ENCODE measurements at places on chromosomes 6 and 20. TPM values are rescaled to one million over a fixed set of nuclear protein-coding genes. Genes with fewer than 3 reads are reported as not detected.

- no peak overlapping the region for H3K27ac ChIP-seq
- no peak overlapping the region for H3K4me3 ChIP-seq
- H3K36me3 ChIP-seq: no peaks in the 10 kb centered on the region
- no peaks in the 10 kb centered on the region for H3K27me3 ChIP-seq
- H3K4me1 ChIP-seq: no peaks in the 10 kb centered on the region
Observed at GRCh38 chr6:75488033-75488432, 5.6 kb downstream of the FILIP1 start.

Gene C6orf52
- total RNA-seq: not detected

Gene TNFRSF21
- total RNA-seq: 5.7 TPM

- peaks cover 13% of the 10 kb centered on the region for H3K4me1 ChIP-seq
- H3K27me3 ChIP-seq: no peaks in the 10 kb centered on the region
- no peaks in the 10 kb centered on the region for H3K36me3 ChIP-seq
Observed at GRCh38 chr6:139577763-139578604, 203.5 kb upstream of the CITED2 start.

Gene HLA-F
- 81.3 TPM for total RNA-seq

DNA sequence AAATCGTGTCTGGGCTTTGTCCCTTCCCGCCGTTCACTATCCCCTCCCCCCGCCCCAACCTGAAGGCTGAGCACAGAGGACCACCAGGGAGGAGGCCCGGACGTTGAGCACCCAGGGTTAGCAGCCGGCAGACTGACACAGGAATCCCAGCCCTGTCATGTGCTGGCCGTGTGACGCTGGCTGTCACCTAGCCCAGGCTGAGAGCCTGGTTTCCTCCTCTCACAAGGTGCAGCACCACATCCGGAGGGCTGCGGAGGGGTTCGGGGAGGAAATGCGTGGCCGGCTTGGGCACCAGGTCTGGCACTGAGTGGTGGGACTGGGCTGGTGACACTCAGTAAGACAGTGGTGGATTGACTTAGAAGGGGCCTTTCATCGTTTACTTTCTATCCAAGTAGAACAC lies 4.6 kb upstream of the LSM14B start:
- no peak for DNase-seq
- H3K4me1 ChIP-seq: peaks cover 21% of the 10 kb centered on the region
- H3K4me3 ChIP-seq: no peak overlapping the region
- no peaks in the 10 kb centered on the region for H3K36me3 ChIP-seq
- no peaks in the 10 kb centered on the region for H3K27me3 ChIP-seq

- no peaks in the 10 kb centered on the region for H3K36me3 ChIP-seq
- DNase-seq: no peak
- H3K4me3 ChIP-seq: no peak overlapping the region
- H3K27me3 ChIP-seq: no peaks in the 10 kb centered on the region
- H3K4me1 ChIP-seq: no peaks in the 10 kb centered on the region
Observed at GRCh38 chr20:11841972-11842461, 75.7 kb upstream of the BTBD3 start.

Gene HSPA1L
- total RNA-seq: 3.6 TPM

Gene KIF25
- not detected for total RNA-seq

Gene CNKSR3
- total RNA-seq: 4.5 TPM

DNA sequence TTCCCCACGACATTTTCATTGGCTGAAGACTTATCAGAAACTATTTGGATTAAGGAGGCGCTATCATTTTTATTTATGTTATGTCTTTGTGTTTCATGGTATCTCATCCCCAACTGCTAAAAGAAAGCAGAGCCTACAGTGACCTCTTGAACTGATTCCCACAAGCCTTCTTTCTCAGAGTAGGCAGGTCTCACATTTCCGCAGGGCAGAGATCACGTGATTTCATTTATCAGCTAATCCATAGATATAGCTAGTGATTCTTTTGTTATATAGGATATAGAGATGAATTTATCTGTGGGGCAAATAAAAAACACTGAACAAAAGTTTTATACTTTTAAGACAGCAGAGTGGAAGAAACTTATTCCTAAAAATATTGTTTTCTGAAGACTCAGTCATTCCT lies 25.0 kb upstream of the POPDC3 start:
- no peak overlapping the region for H3K4me3 ChIP-seq
- no peak for DNase-seq
- H3K27me3 ChIP-seq: no peaks in the 10 kb centered on the region
- H3K36me3 ChIP-seq: no peaks in the 10 kb centered on the region
- no peaks in the 10 kb centered on the region for H3K4me1 ChIP-seq
- H3K27ac ChIP-seq: no peak overlapping the region

DNA sequence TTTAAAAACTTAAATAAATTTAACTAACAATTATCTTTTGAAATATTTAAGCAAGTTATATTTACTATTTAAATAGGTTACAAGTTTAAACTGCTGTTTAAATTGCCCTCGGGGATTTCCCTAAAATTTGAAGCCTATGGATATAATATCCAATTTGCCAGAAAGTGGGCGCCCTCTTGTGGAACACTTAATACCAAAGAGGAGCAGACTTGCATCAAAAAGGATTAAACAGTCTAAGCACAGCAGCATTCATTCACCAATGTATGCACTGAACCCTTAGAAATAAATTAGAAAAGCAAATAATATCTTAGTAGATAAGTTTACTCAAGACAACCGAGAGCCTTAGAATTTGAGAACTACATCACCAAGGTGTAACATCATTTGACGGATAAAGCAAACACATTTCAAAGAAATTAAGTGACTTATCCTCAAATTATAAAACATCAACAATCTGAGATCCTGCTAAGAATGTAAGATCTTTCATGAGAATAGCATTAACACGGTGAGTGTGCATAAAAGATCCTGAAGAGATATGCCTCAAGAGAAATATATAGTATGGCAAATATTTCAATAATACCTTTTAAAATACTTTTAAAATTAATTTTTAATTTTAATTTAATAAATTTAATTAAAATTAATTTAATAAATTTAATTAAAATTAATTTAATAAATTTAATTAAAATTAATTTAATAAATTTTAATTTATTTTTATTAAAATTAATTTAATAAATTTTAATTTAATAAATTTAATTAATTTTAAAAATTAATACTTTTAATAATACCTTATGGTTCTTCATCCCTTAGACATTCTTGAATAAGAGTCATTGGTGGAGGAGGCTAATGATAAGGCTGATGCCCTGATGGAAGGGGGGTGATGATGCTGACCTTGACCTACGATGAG lies 11.5 kb upstream of the MEP1A start:
- H3K27me3 ChIP-seq: no peaks in the 10 kb centered on the region
- H3K27ac ChIP-seq: no peak overlapping the region
- H3K4me1 ChIP-seq: peaks cover under 1% of the 10 kb centered on the region

Gene RWDD2A
- 5.2 TPM for total RNA-seq

GRCh38 chr6:159830501-159831372 lies 30.7 kb downstream of the PNLDC1 start:
- no peak overlapping the region for H3K27ac ChIP-seq
- no peak overlapping the region for H3K4me3 ChIP-seq
- DNase-seq: no peak
- H3K4me1 ChIP-seq: no peaks in the 10 kb centered on the region
- no peaks in the 10 kb centered on the region for H3K27me3 ChIP-seq

GRCh38 chr6:170083236-170084051 lies 207.4 kb downstream of the DLL1 start:
- no peaks in the 10 kb centered on the region for H3K27me3 ChIP-seq
- no peaks in the 10 kb centered on the region for H3K4me1 ChIP-seq
- DNase-seq: no peak
- no peak overlapping the region for H3K4me3 ChIP-seq
- no peak overlapping the region for H3K27ac ChIP-seq

DNA sequence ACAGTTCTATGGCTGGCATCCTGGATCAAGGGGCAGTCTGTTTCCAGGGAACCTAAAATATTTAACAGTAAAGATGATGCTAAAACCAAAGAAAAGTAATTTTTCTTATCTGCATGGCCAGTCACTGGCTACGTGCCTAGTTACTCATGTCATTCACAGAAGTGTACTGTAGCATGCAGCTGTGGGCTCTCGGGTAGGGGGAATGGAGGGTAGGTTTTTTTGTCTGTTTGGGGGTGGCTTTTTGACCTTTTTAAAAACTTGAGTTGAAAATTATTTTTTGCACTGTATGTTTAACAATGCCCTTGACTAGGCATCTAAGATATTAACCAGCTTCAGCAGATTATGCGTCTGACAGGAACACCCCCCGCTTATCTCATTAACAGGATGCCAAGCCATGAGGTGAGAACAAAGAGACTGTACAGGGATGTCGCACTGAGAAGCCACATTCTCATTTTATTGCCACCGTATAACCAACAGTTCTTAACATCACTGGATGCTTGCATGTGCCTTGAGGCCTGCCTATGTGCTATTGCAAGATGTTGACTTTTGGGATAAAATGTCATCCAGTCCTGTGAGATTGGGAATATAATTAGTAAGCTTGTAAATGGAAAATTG lies 30.3 kb upstream of the MAPK13 start:
- peaks cover 11% of the 10 kb centered on the region for H3K36me3 ChIP-seq
- no peaks in the 10 kb centered on the region for H3K27me3 ChIP-seq
- no peak overlapping the region for H3K4me3 ChIP-seq
- peaks cover 2% of the 10 kb centered on the region for H3K4me1 ChIP-seq

GRCh38 chr20:46545077-46545826 lies 5.2 kb downstream of the OCSTAMP start:
- H3K27ac ChIP-seq: no peak overlapping the region
- no peak overlapping the region for H3K4me3 ChIP-seq
- no peaks in the 10 kb centered on the region for H3K36me3 ChIP-seq
- H3K27me3 ChIP-seq: no peaks in the 10 kb centered on the region
- H3K4me1 ChIP-seq: no peaks in the 10 kb centered on the region

DNA sequence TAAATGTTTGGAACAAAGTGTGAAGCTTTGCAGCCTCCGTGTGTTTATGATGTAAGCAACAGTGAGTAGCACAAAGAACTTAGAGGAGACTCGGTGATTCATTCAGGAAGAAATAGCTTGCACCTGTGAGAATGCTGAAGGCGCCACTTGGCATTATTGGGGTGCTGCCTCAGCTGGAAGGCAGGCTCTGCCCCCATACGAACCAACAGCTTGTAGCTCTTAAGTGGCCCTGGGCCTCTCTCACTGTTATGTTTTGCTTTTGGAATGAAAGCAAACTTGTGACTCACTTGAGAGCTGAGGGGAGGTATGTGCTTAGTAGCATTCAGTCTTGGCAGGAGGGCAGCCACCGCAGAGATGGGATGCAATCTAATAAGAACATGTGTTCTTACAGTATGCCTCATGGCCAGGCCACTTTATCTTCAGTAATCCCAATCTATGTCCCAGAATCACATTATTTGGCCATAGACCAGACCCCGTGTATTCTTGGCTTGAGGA lies 310.7 kb downstream of the EYA4 start:
- peak overlapping the region; percentile 63 for H3K27ac ChIP-seq
- no peaks in the 10 kb centered on the region for H3K27me3 ChIP-seq
- DNase-seq: peak; percentile 85
- H3K4me3 ChIP-seq: no peak overlapping the region
- no peaks in the 10 kb centered on the region for H3K36me3 ChIP-seq

DNA sequence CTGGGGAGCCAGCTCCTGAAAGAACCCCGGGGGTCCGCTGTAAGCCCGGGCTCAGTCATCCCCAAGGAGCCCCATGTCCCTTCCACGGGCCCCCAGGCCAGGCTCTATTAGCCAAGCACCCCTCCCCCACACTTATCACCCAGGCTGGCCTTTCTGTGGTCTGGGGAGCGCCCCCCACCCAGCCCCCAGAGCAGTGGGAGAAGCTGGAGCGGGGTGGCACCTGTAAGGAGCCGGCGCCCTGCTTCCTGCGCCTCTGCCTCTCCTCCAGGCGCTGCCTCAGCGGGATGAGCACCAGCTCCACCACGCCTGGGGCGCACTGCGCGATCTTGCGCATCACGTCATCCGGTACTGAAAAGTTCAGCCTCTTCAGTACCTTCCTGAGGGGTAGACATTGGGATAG lies 2.3 kb downstream of the SPEF1 start:
- no peak overlapping the region for H3K4me3 ChIP-seq
- H3K27ac ChIP-seq: no peak overlapping the region
- no peak for DNase-seq

Gene LINC00237
- total RNA-seq: not detected

GRCh38 chr6:10465629-10466499 lies 51.0 kb upstream of the TFAP2A start:
- H3K4me1 ChIP-seq: no peaks in the 10 kb centered on the region
- H3K27ac ChIP-seq: no peak overlapping the region
- no peaks in the 10 kb centered on the region for H3K36me3 ChIP-seq
- peak; percentile 55 for DNase-seq

GRCh38 chr6:106659859-106660258 lies 30.5 kb downstream of the QRSL1 start:
- no peaks in the 10 kb centered on the region for H3K4me1 ChIP-seq
- no peaks in the 10 kb centered on the region for H3K27me3 ChIP-seq
- H3K4me3 ChIP-seq: no peak overlapping the region
- peaks cover 13% of the 10 kb centered on the region for H3K36me3 ChIP-seq

Gene MYLIP
- 87.1 TPM for total RNA-seq

DNA sequence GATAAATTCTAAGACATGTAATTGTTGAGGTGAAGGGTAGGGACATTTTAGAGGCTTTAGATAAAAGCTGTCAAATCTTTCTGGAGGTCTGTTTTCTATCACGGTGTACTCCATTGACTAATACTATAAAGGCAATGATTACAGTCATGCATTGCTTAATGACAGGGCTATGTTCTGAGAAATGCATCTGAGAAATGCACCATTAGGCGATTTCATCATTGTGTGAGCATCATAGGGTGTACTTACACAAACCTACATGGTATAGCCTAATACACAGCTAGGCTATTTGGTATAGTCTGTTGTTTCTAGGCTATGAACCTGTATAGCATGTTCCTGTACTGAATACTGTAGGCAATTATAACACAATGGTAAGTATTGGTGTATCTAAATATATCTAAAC lies 71.3 kb upstream of the FYN start:
- no peak for DNase-seq
- H3K27me3 ChIP-seq: no peaks in the 10 kb centered on the region
- no peak overlapping the region for H3K4me3 ChIP-seq
- no peak overlapping the region for H3K27ac ChIP-seq
- peaks cover 2% of the 10 kb centered on the region for H3K4me1 ChIP-seq
- no peaks in the 10 kb centered on the region for H3K36me3 ChIP-seq

DNA sequence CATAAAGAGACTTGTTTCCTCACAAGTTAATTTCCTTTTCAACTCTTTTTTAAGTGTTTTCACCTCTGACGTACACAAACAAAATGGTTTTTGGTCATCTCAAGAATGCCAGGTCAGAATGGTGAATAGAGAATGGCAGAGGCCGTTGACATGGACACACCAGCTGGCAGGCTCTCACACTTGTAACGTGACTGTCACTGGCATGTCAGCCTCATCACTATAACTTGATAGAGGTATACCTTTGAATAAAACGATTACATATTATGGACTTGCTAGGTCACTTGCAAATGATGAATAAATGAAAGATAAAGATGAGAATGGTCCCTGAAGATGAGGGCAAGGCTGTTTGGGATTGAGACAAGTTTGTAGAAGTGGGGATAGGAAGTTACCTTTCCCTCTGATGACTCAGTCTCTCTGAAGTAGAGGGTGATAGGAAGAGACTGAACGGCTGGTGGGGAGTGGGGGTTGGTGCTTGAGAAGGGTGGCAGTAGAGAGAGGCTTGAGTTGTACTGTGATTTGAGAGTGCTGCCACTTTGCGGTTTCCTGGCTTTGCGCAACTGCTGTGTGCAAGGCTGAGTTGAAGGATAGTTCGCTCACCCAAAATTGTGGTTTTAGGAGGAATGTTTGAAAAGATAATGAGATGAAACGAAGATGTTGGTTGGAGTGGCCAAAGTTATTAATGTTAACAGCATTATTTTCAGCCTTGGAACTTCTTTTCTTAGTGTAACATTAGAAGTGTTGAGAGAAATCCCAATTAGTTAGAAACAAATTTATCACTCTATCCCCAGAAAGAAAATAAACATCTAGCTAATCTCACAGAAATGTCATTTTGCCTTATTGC lies 30.3 kb downstream of the TBPL1 start:
- H3K4me1 ChIP-seq: peaks cover 2% of the 10 kb centered on the region
- H3K27me3 ChIP-seq: no peaks in the 10 kb centered on the region
- H3K36me3 ChIP-seq: peaks cover 14% of the 10 kb centered on the region
- DNase-seq: no peak
- no peak overlapping the region for H3K27ac ChIP-seq

Gene TMEM244
- not detected for total RNA-seq

Gene EFCAB8
- 2.3 TPM for total RNA-seq
